Lower lobe of right lung (tissue), 2 donors: ENCODE measurements at places on chromosomes 5 and 9. TPM values are rescaled to one million over a fixed set of nuclear protein-coding genes. Genes with fewer than 3 reads are reported as not detected.

LTC4S gene
- 20.1 TPM for total RNA-seq

ADCY2 gene
- total RNA-seq: 0.59 TPM

TUSC1 gene
- total RNA-seq: 11.6 TPM

PCDHB12 gene
- total RNA-seq: 1.7 TPM

AQP7 gene
- total RNA-seq: 3.7 TPM

NEURL1B gene
- 24.8 TPM for total RNA-seq

- H3K27me3 ChIP-seq: no peaks in the 10 kb centered on the region
- H3K4me3 ChIP-seq: no peak overlapping the region
- H3K36me3 ChIP-seq: no peaks in the 10 kb centered on the region
- no peak for DNase-seq
Observed at GRCh38 chr9:12133416-12133815, 559.8 kb upstream of the TYRP1 start.

- no peak overlapping the region for H3K27ac ChIP-seq
- DNase-seq: no peak
- no peak overlapping the region for H3K4me3 ChIP-seq
Observed at GRCh38 chr9:17630531-17630949, 51.7 kb downstream of the SH3GL2 start.

GRCh38 chr5:158277276-158277675 lies 418.3 kb upstream of the CLINT1 start:
- no peaks in the 10 kb centered on the region for H3K4me1 ChIP-seq
- H3K27ac ChIP-seq: no peak overlapping the region
- no peaks in the 10 kb centered on the region for H3K27me3 ChIP-seq
- no peak overlapping the region for H3K4me3 ChIP-seq

- no peak for DNase-seq
- H3K36me3 ChIP-seq: no peaks in the 10 kb centered on the region
- H3K27me3 ChIP-seq: no peaks in the 10 kb centered on the region
- no peak overlapping the region for H3K27ac ChIP-seq
- H3K4me1 ChIP-seq: no peaks in the 10 kb centered on the region
Observed at GRCh38 chr5:27652505-27652904, 614.1 kb upstream of the CDH9 start.

GRCh38 chr5:103410172-103410571 lies 151.6 kb downstream of the MACIR start:
- no peak for DNase-seq
- no peaks in the 10 kb centered on the region for H3K36me3 ChIP-seq
- no peak overlapping the region for H3K27ac ChIP-seq
- H3K4me3 ChIP-seq: no peak overlapping the region
- no peaks in the 10 kb centered on the region for H3K27me3 ChIP-seq
- no peaks in the 10 kb centered on the region for H3K4me1 ChIP-seq

DNA sequence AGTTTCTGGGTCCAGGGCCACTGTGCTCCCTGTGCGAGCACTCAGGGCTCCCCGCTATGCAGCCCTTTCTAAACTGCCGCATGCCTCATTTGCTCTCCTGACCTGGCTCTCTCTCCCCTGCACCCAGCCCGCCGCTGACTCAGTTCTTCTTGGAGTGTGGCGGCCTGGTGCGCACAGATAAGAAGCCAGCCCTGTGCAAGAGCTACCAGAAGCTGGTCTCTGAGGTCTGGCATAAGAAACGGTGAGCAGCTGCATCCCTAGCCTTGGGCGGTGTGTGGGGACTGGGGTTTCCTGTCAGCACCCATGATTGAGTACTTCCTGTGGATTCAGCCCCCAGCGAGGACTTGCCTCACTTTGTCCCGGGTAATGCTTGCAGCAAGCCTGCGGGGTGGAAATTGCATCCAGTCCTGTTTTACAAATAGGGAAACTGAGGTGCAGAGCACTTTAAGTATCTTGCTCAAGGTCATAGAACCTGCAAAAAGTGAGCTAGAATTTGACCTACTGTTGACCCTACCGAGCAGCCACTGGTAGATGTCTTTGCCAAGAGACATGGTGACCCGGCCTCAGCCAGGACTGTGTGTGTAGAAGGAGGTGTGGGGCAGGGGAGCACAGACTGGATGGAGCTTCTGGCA lies 27.9 kb downstream of the USP20 start:
- no peak for DNase-seq
- H3K4me3 ChIP-seq: no peak overlapping the region
- H3K4me1 ChIP-seq: no peaks in the 10 kb centered on the region
- peaks cover 65% of the 10 kb centered on the region for H3K36me3 ChIP-seq
- no peak overlapping the region for H3K27ac ChIP-seq

GRCh38 chr5:148471379-148471778 lies 87.6 kb downstream of the FBXO38 start:
- H3K4me1 ChIP-seq: peaks cover 14% of the 10 kb centered on the region
- H3K27ac ChIP-seq: no peak overlapping the region
- no peaks in the 10 kb centered on the region for H3K27me3 ChIP-seq
- no peak for DNase-seq
- no peaks in the 10 kb centered on the region for H3K36me3 ChIP-seq
